Right renal cortex interstitium (tissue), 3 donors: ENCODE measurements at places on chromosomes 12 and 14. TPM values are rescaled to one million over a fixed set of nuclear protein-coding genes. Genes with fewer than 3 reads are reported as not detected.

DNA sequence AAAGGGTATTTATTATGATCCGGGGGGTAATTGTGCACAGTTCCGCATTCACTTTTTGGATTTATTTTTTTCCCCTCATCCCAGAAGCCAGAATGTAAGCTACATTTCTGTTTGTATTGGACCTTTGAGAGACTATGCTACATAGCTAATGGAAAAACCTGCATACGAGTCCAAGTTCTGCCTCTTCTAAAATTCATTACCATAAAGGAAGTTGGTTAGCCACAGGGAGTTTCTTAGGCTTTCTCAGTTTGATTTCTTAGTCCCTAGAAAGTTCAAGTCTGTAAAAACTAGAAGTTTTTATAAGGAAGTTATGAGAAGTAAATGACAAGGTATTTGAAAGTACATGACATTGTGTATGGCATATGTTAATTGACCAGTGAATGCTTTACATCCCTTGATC lies 138.7 kb downstream of the PDE3A start:
- no peak for DNase-seq

MFAP5 gene
- 1.5 TPM for polyA plus RNA-seq

DNA sequence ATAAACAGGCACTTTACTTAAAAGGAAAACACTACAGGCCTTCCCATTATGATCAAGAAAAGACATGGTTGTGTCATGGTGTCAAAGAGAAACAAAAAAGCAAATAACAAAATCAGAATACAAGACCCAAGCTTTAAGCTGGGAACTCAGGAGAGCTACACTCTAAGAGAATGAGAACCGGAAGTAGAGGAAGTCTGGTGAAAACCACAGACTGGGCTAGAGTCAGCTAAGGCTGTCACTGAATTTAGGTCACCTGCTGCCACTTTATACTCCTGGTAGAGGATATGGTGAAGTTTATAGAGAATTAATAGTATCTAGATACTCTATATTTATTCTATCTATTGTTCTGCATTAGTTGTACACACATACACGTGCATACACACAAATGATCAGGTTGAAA lies 971.7 kb downstream of the FLRT2 start:
- DNase-seq, result no peak

GRCh38 chr12:24206621-24207020 lies 257.2 kb upstream of the SOX5 start:
- DNase-seq, result no peak

DNA sequence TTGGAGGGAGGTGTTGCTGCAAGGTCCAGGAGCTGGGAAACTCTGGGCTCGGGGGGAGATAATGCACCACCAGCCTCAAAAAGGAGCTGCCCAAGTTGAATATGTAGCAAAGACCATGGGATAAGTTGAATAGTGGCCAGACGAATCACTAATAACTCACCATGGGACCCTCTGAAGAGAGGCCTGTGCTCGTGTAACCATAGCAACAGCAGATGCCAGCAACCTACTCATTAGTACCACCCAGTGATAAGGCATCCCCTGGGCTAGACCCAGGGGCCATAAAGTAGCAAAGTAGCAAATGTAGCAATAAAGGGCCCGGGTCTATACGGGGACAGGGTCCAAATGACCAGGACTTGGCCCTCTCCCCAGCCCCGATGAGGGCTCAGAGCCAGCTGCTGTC lies 328.0 kb downstream of the DPF3 start:
- no peak for DNase-seq

GRCh38 chr12:11228296-11228879 lies 41.1 kb downstream of the PRB3 start:
- DNase-seq, result peak; percentile 20

- no peak for DNase-seq
These were observed 25.0 kb upstream of the NPAS3 start for GRCh38 chr14:32913725-32914124.

EEF1AKMT3 gene
- polyA plus RNA-seq, result 11.7 TPM
